CD4-positive, CD25-positive, alpha-beta regulatory T cell (primary cell): ENCODE measurements at places on chromosomes 2 and 18. TPM values are rescaled to one million over a fixed set of nuclear protein-coding genes. Genes with fewer than 3 reads are reported as not detected.

Gene TEKT4
- not detected for polyA plus RNA-seq

Gene ERFE
- 0.29 TPM for polyA plus RNA-seq

Gene CAPN14
- not detected for polyA plus RNA-seq

Gene GAREM1
- polyA plus RNA-seq, result not detected

Gene C2orf66
- not detected for polyA plus RNA-seq

GRCh38 chr2:61537277-61537949, 743 bp downstream of the XPO1 start:
- DNase-seq, result peak; percentile 14

- no peak for DNase-seq
Measured at GRCh38 chr2:221962186-221962585, 336.6 kb downstream of the PAX3 start.

DNA sequence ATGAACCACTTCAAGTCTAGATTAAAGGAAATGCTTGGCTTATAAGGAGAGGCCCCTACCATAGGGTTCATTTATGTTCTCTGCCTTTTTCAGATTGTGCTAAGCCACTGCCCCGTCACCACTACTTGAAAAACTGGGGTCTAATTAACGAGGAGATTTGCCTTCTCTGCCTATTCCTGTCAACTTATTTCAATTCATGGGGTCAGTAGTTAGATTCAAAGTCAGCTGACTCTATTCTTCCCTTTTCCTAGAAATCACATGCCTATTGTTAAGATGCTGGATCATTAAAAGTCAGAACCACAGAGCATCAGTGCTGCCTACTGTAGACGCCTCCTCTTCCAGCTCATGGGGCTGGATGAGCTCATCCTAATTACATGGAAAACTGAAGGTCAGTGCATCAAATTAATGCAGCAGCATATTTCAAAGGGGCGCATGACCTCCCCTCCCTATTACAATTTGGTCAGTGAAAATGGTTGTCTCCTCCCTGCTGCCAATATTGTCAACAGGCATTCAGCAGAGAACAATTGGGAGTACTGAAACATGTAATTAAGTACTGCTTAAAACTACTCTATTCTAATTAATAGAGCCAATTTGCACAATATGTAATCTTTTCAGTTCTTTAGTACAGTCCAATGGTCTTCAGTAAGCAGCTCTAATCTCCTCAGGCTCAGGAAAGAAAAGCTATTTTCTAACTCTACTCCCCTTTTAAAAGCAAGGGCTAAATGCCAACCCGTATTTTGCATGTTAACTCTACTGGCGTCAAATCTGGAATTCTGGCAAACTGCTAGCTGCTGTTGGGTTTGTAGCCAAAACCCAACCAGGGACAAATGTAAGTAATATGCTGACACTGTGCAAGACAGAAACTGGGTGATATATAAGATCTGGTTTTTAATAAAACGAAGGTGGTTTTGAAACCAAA, 117.4 kb upstream of the ITGB6 start:
- DNase-seq, result no peak

DNA sequence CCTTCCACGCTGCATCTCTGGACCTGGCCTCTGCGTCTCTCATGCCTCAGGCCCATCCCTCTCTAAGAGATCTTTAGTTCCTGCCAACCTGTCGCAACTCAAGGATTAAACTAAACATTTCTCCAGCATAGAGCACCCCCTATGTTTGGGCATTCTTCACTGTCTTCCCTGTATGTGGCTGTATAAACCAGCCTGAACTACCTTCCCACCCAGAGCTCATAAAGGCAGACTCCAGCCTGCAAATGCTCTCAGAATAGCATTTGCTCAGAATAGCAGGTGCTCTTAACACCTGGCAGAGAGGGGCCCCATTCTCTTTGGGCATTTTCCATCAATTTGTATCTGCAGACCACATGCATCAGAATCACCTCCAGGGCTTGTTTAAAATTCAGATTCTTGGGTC, 83.4 kb downstream of the EHD3 start:
- no peak for DNase-seq

DNA sequence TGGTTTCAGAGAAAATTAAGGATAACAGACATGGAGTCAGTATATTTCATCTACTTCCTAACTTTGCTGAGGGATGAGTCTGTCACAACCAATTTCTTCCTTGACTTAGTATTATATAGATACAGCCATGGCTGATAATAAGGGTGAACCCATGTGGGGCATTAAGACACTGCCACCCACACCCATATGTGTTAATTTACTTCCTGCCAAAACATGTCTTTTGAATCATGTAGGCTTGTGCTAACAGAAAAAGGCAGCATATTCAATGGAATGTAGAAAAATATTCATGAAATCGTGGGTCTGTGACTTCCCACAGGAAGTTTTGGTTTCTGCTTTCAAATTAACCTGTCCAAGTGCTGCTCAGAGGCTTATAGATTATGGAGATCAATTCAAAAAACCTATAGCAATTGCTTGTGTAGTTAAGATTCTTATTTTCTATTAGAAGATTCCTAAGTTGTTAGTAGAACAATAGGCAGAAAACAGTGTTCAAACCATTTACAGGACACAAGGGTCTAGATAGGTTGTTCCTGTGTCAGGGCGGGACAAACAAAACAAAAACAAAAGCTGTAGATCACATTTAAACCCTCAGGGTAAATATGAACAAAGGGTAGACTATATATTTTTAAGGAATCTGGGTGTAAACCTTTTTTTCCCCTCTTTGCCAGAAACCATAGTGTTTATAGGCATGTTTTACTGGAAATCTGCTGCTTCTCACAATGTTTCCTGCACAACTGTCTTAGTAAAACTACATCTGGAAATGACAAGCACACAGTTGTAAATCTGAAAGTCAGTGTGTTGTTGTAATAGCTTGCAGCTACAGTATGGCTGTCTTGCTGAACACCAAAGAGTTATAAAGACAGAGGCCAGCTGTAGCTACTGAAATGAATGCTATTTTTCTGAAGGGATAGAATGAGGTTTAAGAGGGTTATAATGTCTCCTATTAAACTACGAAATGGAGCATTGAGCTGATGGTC, 691.2 kb downstream of the EPHA4 start:
- no peak for DNase-seq

DNA sequence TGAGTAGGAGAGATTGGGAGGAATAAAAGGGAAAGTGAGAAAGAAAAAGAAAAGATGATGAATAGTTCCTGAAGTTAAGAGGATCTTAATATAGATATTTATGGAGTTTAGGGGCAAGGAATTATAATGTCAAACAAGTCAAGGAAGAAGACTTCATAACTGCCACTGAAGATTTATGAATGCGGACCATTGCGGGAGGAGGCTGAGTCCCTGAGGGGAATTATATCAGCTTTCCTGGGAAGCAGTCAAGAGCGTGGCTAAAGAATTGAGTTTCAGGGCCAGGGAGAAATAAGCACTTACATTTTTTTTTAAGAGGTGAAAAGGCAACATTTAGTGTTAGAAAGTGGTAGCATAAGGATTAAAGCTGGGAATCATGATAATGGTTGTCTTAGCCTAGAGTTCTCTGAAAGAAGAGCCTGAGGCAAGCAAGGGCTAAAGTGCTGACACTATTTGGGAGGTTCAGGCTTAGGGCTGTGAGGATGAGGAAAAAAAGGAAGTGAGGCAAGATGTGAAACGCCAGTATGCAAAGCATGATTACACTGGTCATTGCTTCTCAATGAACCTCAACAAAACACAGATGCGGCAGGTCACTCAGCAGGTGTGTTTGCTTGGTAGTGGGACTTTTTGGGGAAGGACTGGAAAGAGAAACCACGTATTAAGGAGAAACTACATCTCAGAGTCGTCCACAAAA, 217.1 kb downstream of the SLC4A3 start:
- no peak for DNase-seq

- DNase-seq, result no peak
Measured at GRCh38 chr18:13574761-13575160, 151.6 kb downstream of the FAM210A start.

DNA sequence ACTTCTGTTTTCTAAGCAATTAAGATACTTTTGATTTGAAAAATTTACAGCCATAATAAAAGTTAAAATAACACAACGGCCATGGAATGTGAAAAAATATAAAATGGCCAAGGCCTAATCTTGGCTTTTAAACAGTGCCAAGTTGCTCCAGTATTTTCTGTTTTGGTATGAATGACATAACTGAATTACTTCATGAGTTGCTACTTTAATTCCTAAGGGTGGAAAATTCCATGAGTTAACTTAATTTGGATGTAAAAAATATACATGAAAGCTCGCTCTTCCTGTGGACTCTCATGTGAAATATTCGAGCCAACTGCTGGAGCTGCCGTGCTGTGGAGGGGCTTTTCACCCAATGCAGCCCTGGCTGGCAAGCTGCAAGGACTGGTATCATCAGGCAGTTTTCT, 286.0 kb upstream of the CCDC68 start:
- no peak for DNase-seq

DNA sequence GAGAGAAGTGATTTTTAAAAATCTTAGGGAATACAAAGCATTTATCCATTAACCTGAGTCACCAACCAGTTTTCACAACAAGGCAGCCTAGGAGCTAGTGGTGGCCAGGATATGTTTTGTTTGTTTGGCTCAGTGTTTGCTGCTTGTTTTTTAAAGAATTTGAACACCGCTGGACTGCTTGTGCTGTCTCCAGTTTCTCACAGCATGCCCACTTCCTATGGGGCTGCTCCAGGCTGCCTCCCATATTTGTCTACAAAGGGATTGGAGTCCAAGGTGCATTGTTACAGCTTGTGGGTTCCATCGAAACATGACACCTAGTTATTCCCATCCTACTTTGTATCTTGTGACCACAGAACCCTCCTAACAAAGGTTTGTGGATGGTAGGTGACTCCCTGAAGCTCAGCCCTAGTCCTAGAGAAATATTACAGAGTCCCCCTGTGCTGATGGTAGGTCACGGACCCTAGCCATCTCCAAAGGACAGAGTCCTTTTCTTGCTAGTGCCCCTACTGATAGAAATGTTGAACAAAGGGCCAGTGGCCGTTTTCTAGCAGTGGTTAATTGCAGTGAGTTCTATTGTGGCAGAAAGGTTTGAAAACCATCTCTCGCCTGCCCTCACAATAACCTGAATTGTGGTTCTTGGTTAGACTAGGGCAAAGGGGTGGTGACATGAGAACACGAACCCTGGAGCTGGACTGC, 23.2 kb downstream of the GPR39 start:
- no peak for DNase-seq
